ENCODE measurements at places on chromosomes 12 and 14.

GRCh38 chr14:71692496-71692895, 239.7 kb upstream of the RGS6 start:
- DNase-seq = no peak

DNA sequence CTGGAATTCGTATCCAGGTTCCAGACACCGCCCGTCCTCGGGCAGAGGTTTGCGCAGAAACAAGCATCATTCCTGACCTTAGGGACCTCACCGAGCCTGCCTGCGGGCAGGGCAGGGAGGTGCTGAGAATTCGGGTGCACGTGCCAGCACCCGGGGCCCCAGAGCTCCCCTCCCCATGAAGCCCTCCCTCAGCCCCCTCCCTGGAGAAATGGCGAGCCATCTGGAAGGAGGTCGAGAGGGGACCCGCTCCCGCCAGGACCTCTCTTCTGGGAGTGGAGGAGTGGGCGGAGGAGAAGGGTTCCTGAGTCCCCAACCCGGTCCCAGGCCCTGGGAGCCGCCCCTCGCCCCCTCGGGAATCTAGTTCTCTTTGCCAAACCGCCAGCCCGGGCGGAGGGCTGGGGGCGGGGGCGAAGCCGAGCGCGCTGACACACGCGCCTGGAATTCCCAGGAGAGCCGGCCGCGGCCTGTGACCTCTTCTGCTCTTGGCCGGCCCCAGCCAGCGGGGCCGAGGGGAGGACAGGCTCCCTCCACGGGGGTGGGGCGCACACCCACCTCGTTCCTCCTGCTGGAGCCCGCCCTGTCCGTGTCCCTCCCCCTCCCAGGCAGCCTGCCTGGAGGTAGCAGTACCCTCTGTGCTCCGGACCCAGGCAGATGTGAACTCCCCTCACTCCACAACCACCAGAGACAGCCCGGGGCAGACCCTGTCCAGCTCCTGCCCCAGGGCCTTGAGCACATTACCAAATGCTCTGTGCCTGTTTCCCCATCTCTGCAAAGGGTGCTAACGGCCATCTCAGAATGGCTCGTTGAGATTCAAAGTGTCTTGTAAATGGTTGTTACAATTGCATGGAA, 23.0 kb upstream of the GPR132 start:
- no peak for DNase-seq

DNA sequence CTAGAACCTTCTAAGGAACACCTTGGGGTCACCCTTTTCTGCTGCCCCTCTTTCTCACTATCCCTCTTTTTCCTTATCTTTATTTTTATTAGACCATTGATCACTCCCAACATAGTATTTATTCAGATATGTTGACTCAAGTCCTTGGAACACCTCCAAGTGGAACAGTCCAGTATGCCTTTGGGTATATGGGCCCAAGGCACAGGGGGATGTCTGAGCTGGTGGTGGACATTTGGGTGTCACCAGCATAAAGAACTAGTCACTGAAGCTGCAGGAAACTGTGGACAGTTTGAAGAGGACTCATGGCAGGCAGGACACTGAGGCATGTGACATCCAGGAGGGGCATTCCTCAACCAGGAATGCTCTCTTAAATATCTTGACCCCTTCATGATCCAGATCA, 105.6 kb downstream of the VEZT start:
- no peak for DNase-seq

DNA sequence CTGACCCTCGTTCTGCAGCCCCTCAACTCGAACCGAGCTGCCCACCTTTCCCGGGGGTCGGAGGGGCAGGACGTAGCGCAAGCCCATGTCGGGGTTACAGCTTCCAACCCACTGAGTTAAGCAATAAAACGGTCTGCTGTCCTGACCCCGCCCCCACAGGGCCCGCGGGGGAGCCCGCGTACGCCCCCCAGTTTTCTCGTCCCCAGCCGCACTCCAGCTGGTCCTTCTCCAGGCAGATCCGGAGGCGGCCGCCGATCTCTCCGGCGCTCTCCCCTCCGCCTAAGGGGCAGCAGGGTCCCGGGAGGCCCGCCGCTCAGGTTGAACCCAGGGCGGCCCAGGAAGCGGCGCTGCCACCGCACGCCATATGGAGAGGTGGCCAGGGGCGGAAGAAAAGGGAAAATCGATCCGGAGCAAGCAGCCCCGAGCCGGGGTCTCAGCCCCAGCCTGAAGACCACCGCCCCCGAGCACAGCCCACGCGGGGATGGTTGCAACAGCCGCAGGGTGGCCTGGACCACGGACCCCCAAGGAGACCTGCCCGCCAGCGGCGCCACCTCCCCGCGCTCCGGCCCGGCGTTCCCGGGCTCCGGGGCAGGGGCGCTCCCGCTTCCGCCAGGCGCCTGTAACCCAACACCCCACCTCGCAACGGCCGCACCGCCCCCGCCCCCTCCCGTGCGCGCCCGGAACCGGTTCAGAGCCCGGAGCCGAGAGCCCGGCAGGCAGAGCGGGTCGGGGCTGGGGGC, 760 bp downstream of the ACTN1 start:
- no peak for DNase-seq

GRCh38 chr12:130873825-130874224, 2.0 kb downstream of the RAN start:
- DNase-seq = no peak

- DNase-seq = no peak
These were observed at the start of gene FOXN4 for GRCh38 chr12:109308534-109309380. Gene FOXN4 (minus strand): TSS chr12:109309284. CDS start chr12:109308321, 963 bp downstream.

DNA sequence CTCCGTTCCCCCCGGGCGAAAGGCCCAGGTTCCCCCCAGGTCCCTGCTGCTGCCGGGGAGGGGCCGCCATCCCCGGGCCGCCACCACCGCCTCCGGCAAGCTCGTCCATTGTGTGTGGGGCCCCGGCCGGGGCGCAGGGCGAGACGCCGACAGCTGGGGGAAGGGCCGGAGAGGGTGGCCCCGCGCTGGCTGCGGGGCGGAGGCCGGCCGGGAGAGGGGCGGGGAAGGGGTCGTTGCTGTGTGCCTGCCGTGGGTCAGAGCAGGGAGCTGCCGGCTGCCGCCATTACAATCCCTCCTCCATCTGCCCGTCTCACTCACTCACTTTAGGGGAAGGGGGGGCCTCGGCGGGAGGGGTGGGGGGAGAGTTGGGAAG, at the start of gene STRN3:
STRN3 (minus strand) TSS at position 303 of the 373 bp plus-strand sequence; CDS start at position 109, 194 bp downstream.
- DNase-seq = no peak

- no peak for DNase-seq
These were observed 110.0 kb downstream of the FOXG1 start for GRCh38 chr14:28876572-28876945.

DNA sequence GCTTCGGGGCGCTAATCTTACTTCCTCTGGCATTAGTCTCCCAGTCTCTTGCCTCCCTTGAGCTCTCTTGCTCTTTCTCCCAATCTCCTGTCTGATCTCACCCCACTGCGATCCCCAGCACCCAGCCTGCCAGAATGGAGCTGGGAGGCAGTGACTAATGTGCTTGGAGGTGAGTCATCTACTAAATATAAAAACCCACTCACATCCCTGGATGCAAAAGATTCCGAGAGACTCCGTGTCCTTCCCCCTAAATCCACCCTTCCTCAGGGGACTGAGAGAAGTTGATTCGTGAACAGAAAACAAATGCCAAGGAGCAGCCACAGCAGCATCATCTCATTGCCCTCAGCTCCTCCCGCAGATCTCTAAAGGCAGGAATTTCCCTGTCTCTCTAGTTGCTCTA, 45.7 kb upstream of the KCNA5 start:
- DNase-seq = no peak

- DNase-seq = no peak
These were observed 228.5 kb downstream of the GLT1D1 start for GRCh38 chr12:129081755-129082250.

GRCh38 chr14:54489731-54490444, 1.1 kb upstream of the GMFB start:
- DNase-seq = no peak

GRCh38 chr12:56392331-56392730, 29.7 kb upstream of the APOF start:
- DNase-seq = no peak

- DNase-seq = peak; percentile 37
These were observed 9.8 kb downstream of the CTDSP2 start for GRCh38 chr12:57836442-57837375.

DNA sequence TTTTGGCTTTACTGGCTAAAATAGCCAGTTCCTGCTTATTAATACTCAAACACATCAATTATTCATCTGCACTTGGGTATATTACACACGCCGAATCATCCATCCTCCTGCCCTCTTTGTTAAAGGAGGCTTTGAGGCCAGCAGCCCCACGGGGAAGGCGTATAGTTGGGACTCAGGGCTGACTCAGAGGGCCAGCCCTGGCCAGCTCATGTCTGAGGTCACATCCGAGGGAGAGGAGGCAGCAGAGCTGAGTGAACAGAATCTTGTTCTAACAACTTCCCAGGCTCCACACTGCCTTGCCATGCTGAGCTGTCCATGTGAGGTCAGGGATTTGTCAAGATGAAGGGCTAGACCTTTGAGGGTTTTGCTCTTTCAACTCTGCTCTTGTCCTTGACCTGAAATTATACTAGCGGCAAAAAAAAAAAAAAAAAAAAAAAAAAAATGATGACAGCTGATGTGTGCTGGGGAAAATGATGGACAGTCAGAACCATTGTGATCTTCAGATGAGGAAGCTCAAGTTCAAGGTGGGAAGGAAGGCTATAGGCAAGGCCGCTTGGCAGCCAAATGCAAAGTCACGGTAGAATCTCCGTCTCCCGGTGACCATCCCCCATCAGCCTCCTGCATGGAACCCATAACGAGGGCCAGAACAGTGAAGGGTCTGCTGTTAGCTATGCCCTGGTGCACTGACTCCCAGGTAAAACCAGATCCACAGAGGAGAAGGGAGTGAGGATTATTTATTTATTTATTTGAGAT, 12.5 kb upstream of the MARK3 start:
- no peak for DNase-seq

DNA sequence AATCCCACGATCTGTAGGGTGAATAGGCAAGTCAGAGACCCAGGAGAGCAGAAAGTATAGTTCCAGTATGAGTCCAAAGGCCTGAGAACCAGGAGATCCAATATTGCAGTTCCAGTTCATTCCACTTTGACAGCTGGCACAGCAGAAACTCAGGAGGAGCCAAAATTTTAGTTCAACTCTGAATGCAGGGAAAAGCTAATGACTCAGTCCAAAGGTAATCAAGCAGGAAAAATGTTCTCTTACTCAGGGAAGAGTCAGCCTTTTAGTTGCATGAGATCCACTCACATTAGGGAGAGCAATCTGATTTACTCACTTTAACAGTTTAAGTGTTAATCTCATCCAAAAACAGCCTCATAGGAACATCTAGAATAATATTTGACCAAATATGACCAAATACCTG, 130.2 kb upstream of the LRFN5 start:
- no peak for DNase-seq

DNA sequence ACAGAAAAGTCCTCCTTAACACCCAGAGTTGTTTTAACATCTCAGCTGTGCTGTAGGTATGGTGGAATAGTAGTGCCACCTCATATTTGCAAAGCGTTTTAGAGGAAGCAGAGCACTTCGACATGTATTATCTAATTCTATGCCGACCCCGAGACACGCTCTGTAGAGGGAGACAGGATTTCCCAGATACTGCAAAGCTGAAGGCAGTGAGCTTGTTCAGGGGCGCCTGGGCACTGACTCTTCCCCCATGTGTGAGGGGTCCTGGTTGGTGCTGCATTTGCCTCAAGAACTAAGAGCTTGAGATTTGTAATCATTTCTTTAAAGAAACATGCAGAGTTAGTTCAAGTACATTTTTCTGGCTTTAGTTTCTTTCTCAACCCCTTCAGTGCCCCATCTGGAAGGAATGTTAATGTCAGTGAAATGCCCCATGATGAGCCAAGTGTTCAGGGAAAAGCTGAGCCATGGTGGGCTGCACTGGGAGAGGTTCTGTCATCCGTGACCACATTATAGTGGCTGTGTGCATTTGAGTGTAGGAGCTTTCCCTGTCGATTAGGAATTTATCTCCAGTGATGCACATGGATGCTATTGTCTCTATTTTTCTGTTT, 66.3 kb downstream of the MBIP start:
- no peak for DNase-seq

DNA sequence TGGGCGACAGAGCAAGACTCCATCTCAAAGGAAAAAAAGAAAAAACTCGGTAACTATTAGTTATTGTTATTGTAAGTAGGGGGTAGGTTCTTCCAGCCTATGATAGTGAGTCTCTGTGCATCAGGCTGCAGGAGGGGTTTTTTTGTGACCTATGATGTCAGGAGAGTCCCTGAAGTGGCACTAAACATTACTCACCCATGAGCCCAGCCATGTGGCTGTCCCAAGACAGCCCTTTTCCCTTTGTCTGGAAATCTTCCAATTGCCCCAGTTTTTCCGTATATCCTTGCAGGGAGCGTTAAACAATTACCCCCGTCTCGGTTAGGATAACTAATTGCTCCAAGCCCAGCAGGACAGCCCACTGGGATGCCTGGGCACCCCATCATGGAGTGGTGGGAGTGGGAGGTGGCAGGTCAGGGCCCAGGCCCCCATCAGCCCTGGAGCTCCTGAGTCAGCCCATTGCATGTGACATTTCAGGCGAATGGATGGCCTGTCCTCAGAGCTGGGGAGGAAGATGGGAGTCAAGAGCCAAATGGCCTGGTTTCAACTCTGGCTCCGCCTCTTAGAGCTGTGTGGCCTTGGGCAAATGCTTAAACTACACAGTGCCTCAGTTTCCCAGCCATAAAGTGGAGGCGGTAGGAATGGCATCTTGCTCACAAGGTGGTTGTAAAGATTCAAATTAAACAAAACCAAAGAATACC, 16.4 kb downstream of the PHETA1 start:
- DNase-seq = no peak

DNA sequence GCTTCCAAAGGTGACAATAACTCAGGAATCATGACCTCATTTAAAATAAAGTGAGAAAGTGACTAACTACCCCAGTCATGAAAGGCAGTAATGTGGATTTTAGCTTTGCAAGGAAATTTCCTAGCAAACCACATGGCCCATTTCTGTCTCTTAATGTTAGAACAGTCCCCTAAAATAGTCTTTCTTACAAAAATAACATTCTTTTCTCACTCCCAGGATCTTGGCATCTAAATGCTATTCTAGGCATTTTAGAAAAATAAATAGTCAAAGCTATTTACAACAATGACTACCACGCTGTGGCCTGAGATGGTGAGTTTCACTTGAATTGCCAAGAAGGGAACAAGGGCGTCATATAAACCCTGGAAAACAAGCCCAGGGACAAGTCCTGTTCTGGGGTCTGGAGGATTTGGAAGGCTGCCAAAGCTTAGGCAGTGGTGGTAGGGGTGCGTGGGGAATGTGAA, 101.2 kb upstream of the CCDC175 start:
- DNase-seq = no peak
